Choroid plexus epithelial cell (primary cell): ENCODE measurements at places on chromosomes 12 and 14.

DNA sequence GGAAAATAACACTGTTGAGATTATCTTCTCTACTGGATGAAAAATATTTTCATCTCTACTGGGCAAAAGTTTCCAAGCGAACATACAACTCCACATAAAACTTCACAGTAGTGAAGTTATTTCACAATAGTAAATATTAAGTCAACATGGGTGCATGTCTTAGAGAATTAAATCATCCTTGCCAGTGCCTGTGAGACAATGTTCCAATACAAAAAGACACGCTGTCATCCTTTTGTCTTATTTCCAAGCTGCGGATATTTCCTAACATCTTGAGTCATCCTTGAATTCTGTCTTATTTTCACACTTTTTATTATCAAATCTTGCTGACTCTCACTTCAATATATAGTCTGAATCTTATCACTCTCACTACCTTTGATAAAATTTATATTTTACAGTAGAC is 142.9 kb upstream of the KITLG start:
- DNase-seq = peak; percentile 52

DNA sequence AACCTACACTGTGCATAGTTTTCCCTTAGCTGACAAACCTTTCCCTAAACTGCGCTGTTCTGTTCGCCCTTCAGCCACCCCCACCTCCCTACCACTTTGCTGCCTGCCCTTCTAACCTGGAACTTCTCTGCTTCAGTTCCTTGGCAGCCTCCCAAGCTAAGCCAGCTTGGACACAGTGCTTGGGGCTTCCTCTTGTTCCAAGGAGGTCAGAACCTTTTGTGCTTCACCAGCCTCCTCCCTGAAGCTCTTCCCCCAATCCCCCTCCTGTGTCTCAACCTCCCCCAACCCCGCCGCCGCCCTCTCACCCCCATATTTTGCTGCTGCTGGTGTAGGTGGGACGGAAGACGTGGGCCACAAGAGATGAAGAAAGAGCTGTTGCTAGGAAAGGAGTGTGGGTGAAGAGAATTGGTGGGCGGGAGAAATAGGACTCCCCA is 8.1 kb upstream of the RIC8B start:
- DNase-seq = peak; percentile 72

DNA sequence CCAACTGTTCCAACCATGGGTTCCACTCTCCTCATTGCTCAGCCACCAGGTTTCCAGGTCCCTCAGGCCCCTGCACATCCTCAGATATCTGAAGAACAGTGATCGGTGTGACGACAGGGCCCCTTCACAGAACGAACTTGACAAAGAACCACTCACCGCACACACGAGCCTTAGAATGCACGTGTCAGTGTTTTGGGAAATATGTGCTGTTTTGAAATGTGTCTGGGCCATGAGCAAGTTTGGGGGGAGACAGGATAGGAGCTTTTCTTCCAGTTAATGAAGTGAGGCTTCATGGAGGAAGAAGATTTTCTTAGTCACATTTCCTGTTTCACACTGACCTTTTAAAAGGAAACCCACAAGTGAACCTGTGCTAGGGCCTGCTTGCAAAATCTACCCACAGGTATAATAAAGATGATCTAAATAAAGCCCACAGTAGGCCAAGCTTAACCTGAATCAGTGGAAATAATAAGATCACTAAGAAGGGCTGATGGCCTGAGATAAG is 58.6 kb downstream of the ZFP36L1 start:
- DNase-seq = no peak

DNA sequence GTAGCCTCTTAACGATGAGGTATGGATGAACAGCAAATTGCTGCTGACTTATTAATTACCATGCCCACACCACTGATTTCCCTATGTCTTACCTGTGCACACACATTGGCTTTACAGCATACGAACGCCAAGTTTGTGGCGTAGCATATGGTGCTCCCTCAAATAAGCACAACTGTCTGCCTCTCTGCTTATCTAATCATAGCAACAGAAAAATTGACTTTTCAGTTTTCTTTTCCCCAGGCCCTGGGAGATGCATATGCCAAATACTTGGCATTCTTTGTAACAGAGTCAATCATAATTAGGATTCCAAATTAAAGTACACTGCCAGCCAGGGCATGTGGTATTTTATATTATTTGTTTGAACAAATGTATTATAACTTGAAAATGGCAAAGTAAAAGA is 625.5 kb downstream of the DIO2 start:
- DNase-seq = peak; percentile 86

- no peak for DNase-seq
Observed at GRCh38 chr12:43109631-43110345, 442.2 kb downstream of the ADAMTS20 start.

DNA sequence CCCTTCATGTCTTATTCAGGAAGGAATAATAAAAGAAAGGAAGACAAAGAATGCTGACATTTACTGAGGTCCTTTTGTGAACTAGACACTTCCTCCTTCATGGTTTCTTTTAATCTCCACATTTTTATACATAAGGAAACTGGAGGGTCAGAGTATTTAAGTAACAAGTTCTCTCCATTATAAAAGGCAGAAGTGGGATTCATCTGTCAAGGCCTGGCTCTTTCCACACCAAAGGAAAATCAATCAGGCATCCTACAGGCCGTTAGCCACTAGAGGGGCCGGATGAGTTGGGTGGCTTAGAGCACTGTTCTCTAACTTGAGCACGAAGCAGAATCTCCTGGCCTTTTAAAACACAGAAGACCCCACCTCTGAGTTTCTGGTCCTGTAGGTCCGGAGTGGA is 36.8 kb upstream of the NINJ2 start:
- DNase-seq = no peak

DNA sequence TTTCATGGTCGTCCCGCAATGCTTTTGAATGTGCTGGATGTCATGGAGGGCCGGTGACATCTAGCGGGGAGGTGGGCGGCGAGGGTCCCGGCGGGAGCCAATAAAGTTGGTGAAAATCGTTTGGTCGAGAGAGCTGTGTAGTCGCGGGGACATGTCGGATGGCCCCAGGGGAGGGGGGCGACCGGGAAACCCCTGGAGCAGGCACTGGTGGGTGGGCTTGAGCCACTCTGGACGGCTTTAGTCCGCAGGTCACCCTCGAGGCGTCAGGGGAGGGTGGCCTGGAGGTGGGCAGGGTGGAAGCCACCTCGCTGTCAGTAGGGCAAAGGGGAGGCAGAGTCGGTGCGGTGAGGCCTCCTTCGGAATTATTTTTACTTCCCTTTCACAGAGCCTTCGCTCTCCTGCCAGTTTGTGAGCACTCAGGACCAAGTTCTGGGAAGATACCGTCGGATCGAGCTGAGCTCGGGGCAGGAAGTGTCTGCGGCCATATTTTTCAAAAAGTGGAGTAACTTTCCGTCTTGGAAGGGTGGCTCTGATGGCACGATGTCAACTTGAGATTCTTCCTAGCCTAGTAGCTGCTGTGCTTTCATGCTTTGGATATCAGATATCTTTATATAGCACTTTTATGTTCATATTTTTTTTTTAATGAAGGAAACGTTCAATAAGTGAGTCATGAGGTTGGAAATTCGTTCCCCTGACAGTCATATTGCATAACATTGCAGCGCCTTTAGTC is 28.2 kb downstream of the WBP11 start:
- peak; percentile 65 for DNase-seq

DNA sequence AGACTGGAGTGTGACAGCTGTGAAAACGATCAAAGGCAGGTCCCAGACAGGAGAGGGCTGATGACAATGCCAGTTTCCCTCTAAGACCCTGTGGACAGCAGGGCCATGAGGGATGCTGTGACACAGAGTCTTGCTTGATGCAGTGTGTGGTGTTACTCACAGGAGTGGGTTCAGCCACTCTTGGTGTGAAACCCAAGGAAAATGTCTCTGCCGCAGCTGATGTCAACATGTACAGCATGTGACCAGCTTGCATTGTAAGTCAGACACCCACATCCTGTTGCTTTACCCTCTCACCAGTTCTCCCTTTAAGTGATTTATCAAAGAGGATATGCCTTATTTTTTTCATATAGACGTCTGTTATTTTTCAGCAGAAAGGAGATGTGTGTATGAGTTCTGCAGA is 268.6 kb downstream of the BTG1 start:
- DNase-seq = peak; percentile 80

- peak; percentile 69 for DNase-seq
Observed at GRCh38 chr12:58452546-58452945, 467.8 kb downstream of the LRIG3 start.

DNA sequence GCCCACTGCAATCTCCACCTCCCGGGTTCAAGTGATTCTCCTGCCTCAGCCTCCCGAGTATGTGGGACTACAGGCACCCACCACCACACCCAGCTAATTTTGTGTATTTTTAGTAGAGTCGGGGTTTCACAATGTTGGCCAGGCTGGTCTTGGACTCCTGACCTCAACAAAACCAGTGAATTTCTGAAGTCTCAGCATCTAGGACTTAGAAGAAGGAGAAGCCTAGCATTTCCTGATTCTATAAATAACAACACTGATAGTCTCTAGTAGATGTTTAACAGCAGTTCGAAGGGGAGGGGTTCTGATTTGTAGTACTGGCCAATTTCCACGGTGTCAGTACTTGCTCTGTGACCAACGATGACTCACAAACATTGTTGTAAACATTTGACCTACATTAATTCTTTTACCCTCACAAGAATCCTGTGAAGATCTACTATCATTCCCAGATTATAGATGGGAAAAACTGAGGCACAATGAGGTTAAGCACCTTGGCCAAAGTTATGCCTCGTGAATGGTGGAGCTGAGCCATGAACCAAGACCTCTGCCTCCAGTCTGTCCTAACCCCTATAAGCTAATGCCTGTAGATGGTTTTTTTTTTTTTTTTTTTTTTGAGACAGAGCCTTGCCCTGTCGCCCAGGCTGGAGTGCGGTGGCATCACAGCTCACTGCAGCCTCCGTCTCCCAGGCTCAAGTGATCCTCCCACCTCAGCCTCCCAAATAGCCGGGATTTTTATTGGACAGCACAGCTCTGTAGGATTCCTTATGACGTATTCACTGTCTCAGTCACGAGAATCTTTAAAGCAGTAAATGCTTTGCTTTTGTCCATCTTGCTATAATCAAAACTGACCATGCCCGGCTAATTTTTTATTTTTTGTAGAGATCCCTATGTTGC is 5.2 kb downstream of the P2RX4 start:
- peak; percentile 93 for DNase-seq

DNA sequence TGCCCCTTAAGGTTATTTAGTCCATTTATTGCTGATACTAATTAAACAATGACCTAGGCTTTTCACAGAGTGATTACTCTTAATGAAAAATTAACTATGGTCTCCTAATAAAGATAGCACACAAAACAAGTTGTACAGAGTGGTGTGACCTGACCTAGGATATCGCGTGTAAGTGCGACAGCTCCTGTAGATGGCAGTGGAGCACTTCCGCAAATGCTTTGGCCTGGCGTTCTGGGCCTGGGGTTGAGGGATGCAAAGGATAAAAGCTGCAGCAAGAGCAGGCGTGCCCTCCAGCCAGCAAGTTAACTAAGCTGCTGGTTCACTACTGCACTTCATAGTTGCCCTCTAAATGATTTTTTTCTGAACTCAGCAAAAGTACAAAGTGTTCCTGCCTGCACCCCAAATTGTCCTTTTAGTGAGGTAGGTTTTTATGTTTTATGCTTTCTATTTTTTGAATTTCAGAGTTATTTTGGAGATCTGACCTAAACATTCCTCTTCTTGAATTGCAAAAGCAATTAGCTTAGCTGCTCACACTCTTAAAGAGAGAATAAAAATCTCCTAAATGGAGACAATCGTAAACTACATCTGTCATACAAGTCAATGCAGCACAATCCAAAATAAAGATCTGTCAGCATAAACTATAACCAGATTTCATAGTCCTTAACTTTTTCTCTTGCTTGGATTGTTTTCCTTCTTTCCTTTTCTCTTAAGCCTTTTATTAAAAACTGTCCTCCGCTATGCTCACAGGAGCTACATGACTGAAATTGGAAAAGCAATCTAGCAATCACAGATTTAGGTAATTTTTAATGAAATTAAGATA is 379.6 kb downstream of the LRIG3 start:
- DNase-seq = peak; percentile 95

GRCh38 chr14:85590784-85591183 is 60.8 kb downstream of the FLRT2 start:
- peak; percentile 42 for DNase-seq

DNA sequence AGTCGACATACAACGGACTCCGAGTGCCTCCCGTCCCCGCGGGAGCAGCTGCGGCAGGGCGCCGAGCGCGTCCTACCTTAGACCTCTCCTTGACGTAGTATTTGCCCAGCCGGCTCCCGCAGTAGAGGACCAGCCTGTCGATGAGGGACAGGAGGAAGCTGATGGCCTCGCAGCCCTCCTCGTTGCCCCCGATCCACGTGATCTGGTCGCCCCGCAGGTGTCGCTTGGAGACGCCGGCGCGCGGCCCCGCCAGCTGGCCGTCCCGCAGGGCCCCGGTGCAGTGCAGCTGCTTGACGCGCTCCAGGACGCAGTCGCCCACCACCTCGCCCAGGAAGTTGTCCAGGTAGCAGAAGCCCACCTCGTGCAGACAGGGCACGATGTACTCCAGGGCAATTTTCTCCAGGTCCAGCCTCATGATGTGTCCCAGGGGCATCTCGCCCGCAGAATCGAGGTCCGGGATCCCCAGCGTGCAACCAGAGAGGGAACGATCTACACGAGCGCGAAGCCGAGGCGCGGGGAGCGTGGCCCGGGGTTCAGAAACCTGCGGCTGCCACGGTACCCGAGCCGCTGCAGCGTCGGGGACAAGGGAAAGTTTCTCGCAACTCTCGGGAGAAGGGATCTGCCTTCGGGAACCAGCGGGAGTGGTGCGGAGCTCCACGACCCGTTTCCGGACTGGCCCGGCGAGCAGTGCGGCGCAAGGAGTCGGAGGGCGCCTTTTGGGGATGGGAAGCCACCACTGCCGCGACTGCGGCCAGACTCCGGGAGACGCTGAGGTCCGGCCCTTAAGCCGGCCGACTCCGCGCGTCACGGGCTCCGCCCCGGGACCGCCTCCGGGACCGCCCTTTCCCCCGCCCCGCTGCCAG is at the start of gene EGLN3:
TSS of gene EGLN3 (minus strand) at position 755 of the 863 bp plus-strand sequence. CDS start at position 433, 322 bp downstream.
- DNase-seq = peak; percentile 50

DNA sequence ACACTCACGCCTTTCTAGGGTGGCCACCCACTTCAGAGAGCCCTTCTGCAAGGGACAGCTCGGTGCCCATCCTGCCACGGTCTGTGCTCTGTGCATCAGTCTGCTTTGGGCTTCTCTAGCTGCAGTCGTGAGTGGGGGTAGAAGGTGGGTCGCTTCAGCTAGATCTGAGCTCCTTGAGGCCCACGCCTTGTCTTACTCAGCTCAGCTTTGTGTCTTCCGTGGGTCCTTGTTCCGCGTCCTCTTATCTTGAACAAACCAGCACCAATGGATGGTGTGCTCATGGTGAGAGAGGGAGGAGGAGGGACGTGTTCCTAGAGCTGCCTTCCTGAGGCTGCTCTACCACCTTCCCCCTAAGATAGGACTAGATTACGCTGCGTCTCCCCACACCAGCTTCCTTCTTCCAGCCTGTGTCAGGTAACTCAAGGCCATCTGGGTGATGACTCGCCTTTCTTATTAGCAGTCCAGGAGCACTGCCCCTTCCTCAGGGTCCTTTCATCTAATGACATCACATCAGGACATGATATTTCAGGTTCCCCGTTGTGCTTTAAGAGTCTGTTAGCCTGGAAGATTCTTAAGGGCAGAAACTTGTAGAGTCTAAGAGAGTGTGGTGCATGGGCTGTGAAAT is 118.8 kb downstream of the TSPAN9 start:
- DNase-seq = no peak
